ENCODE measurements at places on chromosomes 7 and 10.

- DNase-seq: no peak
Observed at GRCh38 chr10:71687077-71687476, 32.5 kb downstream of the C10orf105 start.

DNA sequence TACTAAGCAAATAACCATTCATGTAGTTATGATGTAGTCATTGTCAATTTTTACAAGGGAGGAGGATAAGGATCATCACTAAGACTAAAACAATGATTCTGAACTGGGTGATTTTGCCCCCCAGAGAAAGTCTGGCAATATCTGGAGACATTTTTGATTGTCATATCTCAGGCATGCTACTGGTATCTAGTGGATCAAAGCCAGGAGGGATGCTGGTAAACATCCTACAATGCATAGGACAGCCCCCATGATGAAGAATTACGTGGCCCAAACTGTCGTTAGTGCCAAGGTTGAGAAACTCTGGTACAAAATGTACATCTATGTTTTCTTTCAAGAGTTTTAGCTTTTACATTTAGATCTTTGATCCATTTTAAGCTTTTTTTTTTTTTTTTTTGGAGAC lies 57.3 kb downstream of the GBF1 start:
- no peak for DNase-seq

GRCh38 chr10:131021246-131021895 lies 290.1 kb downstream of the TCERG1L start:
- DNase-seq: no peak

DNA sequence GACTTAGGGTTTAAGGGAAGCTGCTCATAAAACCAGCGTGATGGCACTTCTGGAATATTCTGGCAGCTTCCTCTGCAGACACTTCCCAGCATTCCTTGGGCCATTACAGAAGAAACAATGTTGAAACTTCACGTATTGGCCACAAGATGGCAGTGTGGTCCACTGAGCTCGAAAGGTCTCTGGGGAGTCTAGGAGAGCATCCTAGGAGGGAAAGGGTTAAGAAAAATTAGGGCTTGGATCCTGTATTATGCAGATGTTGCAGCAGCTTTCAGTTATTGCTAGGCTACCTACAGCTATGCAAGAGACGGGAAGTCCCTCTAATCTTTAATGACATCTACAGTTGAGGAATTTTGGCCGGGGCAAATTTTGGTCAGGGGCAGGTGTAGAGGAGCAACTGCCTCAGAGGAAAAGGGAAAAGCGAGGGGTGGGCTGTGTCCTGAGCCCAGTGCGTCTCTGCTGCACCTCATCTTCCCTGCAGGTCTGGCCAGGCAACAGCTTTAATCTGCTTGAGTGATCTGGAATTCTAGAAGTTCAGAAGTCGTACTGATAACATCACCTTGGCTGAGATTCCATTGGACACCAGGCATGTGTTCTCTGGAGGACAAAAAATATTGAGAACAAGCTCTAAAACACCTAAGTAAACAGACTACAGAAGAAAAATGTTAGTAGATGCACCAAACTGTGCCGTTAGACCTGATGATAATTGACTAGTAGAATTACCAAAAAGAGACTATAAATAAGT lies 220.8 kb upstream of the PRSS58 start:
- no peak for DNase-seq

DNA sequence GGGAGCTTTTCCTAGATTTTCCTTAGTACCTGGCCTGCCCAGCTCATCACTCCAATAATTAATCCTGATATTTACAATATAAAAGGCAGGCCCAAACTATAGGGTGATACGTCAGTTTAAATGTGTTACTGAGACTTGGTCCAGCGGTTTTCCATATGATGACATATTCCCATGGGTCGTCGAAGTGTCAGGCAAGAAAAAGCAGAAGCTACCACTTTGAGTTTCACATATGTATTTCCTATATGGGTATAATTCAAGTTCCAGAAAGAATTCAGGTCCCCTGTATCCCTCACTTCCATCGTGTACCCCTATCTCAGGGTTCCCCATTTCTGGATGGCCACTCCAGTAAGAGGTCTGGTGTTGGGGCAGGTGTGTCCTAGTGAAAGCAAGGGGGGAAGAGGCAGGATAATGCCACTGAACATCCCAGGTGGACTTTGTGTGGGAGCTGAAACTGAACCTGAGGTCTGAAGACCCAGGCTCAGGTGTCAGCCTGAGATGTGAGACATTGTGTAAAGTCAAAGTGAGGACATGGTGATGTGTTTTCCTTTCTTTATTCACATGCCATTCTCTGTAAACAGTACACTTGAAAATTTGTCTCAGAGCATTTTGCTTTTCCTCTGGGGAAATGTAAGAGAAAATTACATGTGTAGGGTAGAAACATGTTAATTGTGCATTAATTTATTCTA lies 167.8 kb downstream of the PLXDC2 start:
- no peak for DNase-seq

Data from stimulated activated CD4-positive, alpha-beta T cell treated with anti-CD3 and anti-CD28 coated beads, Interleukin-1b, Interleukin-23, amount 100 ng/mL, for 1 hour (primary cell).